ENCODE measurements at places on chromosomes 2 and 18. TPM values are rescaled to one million over a fixed set of nuclear protein-coding genes. Genes with fewer than 3 reads are reported as not detected.

METAP1D gene
- total RNA-seq = 18.0 TPM

MC5R gene
- 3.4 TPM for total RNA-seq

MAPK4 gene
- 19.5 TPM for total RNA-seq

FOXI3 gene
- 0.36 TPM for total RNA-seq

ESCO1 gene
- total RNA-seq = 23.0 TPM

UNC80 gene
- total RNA-seq = 34.8 TPM

C2orf66 gene
- total RNA-seq = 1.8 TPM

CCDC178 gene
- 1.2 TPM for total RNA-seq

GRP gene
- total RNA-seq = not detected

SLC30A3 gene
- 3.2 TPM for total RNA-seq

HJURP gene
- 8.0 TPM for total RNA-seq

LOXHD1 gene
- total RNA-seq = 0.18 TPM

DNA sequence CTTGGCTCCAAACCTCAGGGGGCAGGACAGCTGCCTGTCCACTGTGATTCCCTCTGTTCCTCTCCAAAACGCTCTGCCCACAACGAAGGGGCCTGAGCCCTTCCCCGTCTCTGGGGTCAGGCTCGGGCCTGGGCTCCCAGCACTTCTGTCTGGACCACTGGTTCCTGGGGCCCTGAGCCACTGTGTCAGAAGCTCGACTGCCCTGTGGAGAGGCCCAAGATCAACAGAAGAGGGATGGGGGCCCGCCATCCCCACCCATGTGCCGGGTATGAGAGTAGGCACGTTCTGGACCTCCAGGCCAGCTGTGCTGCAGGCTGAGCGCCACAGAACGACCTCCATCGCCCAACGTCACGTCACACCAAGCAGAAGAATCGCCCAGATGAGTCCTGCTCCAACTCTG lies 119.9 kb upstream of the HS6ST1 start:
- DNase-seq = no peak

- DNase-seq = no peak
These were observed 249.0 kb downstream of the TWIST2 start for GRCh38 chr2:239096676-239097427.

DNA sequence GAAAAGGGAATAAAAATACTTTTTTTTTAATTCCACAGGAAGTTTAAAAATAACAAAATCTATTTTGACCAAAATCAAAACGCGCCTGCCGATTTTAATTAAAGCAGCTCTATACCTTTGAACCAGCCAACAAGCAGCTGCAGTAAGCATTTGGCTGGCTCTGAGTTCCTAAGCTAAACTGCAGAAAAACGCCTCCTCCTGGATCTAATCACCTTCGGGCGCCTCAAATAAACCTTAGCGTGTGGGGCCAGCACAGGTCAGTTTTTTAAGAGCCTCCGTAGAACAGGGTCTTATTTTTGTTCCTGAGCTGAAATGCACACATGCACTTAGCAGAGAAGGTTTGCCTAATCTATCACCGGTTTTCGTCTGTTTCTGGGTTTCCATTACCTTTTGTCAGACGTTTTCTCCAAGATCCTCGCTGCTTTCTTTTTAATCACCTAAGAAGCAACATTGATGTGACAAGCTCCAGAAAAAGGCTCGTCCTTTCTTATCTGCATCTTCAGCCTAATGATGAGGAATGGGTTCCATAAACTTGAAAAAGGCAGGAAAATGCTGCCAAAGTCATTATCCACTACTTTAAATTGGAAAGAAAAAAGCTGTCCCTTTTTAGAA lies 64.7 kb upstream of the HNRNPA3 start:
- no peak for DNase-seq

- DNase-seq = peak; percentile 76
These were observed 17.4 kb upstream of the HAAO start for GRCh38 chr2:42809819-42810120.

DNA sequence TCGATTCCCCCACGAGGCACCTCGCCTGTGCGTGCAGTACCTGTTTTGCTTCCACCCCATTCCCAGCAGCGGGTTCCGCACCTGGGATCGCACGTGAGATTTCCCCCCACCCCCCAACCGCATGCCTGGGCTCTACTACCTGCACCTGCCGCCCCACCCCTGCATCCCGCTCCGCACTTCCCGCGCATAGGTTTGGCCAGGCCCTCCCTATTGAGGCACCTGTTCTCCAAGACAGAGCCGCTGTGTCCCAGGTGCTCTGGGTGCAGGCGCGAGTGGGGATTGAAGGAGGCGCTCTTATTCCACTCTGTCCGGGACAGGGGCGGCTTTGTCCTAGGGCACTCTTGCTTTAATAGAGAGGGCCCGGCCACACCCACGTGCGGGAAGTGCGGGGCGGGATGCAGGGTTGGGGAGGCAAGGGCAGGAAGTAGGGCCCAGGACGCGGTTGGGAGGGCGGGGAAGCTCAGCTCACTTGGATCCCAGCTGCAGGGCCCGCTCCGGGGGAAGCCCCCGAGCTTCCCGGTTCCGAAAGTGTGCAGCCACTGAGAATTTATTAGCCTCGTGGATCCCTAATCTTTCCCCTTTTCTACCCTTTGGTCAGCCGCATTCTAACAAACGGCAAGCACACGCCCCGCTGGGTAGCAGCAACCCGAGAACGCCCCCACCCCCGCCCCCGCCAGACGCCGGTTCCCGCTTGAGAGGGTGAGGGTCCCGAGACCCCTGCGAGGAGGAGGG lies 670 bp upstream of the MOCOS start:
- no peak for DNase-seq

DNA sequence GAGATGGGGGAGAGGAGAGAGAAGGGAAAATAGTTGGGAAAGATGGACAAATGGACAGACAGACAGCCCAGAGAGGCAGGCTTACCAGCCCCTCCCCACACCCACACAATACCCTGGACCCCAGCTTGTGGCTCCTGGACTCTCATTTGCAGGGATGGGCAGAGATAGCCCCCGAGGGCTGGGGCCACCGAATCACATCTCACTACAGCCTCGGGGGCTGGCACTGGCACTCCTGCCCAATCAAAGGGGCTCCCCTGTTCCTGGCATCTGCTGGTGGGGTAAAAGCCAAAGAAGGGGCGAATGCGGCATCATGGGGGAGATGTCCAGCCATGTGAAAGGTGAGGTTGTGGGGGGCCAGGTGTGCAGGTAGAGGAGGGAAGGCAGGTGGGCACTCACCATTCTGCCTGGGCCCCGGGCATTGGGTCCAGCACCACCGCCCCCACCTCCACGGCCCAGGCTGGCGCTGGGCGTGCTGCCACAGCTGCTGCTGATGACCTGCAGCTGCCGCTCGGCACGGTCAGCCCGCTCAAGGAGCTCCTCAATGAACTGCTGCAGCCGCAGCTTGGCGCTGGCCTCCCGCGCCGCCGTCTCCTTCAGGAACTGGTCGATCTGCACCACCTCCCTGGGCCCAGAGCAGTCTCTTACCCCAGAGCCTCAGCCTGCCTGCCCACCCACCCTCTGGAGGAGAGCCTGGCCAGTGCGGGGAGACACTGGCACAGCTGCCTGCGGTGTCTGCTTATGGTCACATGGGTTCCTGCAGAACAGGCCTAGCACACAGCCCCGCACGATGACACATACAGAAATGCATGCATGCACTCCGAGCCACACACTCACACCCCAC lies 18.0 kb downstream of the FBXO41 start:
- no peak for DNase-seq

GRCh38 chr2:210519594-210519993 lies 36.8 kb upstream of the CPS1 start:
- no peak for DNase-seq

DNA sequence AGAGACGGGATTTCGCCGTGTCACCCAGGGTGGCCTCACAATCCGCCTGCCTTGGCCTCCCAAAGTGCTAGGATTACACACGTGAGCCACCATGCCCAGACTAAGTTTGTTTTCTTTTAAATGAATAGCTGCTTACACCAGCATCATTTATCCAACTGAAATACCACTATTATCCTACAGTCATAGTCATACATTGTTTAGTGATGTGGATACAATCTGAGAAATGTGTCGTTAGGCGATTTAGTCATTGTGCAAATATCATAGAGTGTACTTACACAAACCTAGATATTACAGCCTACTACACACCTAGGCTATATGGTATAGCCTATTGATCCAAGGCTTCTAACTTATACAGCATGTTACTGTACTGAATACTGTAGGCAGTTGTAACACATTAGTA lies 10.3 kb downstream of the ZC3H15 start:
- no peak for DNase-seq

DNA sequence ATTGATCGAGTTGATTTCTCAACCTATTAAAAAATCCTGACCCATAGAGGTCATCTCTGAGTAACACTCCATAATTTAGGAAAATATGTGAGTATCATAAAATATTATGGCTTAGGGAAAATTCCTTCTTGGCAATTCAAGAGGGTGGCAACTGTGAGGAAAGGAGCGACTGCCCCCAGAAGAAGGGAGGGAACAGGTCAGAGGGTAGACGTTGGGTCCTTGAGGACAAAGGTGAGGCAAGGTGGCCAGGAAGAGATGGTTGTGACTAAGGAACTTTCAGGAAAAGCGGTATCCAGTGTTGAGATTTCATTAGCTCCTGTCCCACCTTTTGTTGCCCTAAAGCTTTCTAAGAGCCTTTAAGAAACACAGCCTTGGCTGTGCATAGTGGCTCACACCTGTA lies 10.5 kb upstream of the AGAP1 start:
- no peak for DNase-seq

DNA sequence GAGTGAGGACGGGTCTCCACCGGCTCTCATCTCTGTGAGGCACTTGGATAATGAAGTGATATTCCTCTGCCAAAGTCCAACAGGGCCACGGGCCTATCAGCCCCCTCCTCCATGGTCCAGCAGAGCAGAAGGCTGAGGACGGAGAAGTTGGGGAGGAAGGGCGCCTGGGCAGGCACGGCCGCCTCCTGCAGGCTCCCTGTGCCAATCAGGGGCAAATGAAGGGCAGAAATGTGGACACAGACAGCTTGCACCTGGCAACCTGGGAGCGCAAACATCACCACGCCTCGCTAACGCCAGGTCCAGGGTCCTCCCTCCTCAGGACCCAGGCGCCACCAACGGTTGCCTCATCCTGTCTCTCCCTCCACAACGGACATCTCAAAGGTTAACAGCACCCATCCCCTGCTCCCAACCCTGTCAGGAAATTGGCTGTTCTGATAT lies 24.3 kb downstream of the SMAD7 start:
- no peak for DNase-seq

DNA sequence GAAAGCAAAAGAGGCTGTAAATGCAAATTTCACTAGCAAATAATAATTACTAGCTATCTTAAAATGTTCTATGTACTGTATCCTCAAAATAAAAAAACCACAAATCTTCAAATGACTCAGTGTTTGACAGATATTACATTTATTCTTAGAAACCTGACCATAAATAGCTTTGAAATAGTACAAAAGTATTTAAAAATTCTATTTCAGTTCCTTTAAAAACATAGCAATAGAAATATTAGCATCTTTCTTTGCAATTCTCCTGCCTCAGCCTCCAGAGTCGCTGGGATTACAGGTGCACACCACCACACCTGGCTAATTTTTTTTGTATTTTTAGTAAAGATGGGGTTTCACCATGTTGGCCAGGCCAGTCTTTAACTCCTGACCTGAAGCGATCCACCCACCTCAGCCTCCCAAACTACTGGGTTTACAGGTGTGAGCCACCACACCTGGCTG lies 50.6 kb downstream of the MSH6 start:
- no peak for DNase-seq

DNA sequence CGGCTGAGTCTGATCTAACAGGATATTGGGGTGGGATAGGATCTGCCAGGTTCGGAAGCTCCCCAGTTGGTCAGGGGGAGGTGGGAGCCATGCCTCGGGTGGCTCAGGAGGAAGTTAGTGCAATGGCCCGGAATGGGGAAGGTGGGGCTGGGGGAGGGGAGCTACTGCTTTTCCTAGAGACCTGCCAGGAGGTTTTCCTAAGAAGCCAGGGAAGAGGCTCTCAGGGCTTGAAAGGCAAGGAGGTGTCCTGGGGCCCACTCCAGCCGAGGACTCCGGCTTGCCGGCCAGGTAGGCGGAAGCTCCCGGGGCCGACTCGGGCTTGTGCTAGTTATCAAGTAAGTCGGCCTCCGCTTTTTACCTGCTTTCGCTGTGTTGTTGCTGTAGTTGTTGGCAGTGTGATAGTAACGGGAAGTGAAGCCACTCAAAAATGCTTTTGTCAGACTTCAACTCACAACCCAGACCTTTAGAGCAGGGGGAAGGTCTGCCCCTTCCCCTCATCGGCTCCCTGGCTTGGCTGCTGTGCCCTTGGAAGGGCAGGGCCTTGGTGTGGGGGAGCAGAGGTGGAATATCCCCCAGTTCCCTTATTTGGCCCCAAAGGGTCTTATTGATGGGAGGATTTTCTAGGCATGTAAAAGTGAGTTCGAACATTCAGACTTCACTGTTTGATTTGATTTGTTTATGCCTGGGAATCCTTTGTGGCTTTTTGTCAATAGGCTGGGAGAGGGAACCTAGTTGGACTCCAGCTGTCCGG lies 5.4 kb downstream of the GDF7 start:
- no peak for DNase-seq

DNA sequence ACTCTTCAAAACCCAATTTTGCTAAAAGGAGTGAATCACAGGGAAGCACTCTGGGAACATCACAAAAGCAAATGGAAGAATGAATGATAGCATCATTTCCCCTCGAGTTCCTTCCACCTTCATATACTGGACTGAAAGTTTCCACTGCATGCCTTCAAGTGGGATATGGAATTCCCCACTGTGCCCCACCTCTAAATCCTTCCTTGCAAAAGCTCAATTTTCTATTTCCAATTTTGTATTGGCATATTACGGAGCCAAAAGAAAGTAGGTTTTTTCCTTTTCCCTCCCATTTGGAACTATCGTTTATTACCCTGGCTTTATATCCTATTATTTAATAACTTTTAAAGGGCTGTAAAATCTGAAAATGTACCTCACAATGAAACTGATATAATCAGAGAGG lies 149.3 kb downstream of the PIEZO2 start:
- no peak for DNase-seq

DNA sequence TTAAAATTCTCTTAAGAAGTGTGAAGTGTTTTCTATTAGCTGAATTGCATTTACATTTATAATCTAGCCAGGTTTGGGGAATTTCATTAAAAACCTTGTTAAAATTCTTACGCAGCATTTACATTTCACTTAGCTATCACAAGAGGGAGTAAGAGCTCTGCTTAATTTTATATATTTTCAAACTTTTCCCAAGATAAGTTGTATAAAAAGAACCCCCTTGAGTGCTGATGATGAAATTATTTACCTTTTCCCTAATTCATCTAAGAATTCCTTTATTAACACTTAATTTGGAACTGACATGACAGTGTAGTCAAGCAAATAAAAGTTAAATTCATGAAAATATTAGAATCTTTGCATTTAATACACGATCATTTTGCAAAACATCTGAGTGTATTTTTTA lies 54.2 kb upstream of the ZSWIM2 start:
- DNase-seq = no peak

Measured in cerebellum (tissue), 4 donors.